ENCODE measurements at places on chromosomes 5 and 9.

GRCh38 chr5:80468131-80468530 lies 19.8 kb upstream of the FAM151B start:
- peak; percentile 23 for DNase-seq

DNA sequence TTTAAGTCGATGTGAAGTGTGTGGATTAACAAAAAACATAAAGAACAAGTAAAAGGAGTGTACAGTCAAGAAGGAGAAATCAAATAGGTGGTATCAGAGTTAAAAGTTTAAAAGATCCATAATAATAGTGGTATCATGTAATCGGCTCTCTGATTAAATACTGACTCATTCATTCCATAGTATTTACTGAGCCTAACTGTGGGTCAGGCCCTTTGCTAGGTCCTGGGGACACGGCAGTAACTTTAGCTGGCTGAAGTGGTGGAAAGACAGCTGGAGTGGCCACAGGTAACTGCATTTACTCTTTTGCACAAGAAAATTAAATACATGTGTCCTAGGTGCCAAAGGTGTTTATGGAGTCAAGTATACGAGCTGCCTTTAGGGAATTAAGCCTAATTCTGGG lies 124.0 kb downstream of the GNAQ start:
- DNase-seq: peak; percentile 52

- no peak for DNase-seq
These were observed 7.7 kb downstream of the LPCAT1 start for GRCh38 chr5:1515921-1516571.

GRCh38 chr5:138910546-138911185 lies 35.5 kb upstream of the LRRTM2 start:
- no peak for DNase-seq

DNA sequence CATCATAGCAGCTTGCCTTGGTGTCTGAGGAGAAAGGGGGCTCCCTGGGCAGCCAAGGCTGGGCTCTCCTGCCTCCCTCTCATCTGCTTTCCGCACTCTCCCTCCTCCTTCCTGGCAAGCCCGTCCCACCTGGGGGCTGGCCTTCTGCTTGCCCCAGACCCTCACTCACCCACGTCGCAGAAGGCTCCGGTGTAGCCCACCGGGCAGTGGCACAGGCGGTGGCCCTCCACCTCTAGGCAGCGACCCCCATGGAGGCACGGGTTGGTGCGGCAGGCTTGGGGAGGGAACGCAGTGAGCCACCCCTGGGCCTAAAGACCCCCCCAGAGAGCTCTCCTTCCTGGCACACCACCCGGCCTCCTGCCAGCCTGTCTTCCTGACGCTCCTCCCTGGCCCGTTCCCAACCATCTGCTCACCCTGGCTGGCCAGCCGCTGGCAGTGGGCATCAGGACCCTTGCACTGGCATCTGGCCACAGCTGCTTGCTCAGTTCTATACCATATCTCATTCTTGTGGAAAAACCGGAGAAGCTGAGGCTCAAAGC lies 4.2 kb upstream of the PFN3 start:
- DNase-seq: no peak

DNA sequence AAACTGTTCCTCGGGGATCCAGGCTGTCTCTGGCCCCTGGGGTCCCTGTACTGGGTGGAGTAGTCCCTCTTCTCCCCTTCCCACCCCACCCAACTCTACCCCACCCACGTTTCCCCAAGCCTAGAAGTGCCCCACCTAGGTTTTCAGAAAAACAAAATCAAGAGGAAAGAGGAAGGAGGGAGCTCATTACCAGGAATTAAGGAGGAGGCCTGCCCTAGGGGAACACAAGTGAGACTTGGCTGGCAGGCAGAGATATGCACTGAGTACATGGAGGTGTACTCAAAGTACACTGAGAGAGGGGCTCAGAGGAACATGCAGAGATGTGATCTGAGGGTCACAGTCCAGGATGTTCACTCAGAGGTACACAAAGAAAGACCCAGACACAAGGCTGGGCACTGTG lies 10.2 kb downstream of the AQP3 start:
- peak; percentile 42 for DNase-seq

DNA sequence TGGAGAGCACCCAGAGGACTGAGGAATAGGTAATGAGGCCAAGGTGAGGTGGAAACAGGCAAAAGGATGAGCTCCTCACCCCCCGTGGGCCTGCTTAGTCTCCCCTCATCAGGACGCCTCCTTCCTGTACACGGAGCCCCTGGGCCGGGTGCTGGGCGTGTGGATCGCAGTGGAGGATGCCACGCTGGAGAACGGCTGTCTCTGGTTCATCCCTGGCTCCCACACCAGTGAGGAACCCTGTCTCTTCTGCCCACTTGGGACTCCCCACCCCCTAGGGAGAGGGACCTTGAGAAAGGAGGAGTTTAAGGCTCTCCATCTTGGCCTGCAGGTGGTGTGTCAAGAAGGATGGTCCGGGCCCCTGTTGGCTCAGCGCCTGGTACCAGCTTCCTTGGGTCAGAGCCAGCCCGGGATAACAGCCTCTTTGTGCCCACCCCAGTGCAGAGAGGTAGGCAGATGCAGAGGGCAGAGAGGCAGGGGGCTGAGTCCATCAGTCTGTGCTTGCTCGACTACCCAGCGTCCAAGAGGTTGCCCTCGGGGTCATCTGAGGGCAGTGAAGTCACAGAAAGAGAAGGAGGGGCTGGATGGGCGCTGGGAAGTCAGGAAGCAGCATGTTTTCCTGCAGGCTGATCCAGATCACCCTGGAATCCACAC lies 7.0 kb downstream of the DOLK start:
- no peak for DNase-seq

DNA sequence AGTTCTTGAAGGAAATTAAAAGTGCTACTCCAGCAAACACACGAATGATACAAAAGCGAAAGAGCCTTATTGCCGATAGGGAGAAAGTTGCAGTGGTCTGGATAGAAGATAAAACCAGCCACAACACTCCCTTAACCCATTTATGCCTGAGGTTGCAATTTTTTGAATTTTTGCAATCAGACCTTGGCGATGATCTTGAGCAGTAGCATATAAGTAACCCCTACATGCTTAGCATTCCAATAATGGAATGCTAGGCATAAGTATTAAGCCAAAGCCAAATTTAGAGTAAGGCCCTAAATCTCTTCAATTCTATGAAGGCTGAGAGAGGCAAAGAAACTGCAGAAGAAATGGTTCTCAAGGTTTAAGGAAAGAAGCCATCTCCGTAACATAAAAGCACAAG lies 153.5 kb downstream of the SLC28A3 start:
- no peak for DNase-seq

Data from hematopoietic multipotent progenitor cell treated with erythropoietin and hydrocortisone succinate and interleukin-3 and kit ligand, for 6 days (in vitro differentiated cells).